ENCODE measurements at places on chromosomes 1 and 21. TPM values are rescaled to one million over a fixed set of nuclear protein-coding genes. Genes with fewer than 3 reads are reported as not detected.

DNA sequence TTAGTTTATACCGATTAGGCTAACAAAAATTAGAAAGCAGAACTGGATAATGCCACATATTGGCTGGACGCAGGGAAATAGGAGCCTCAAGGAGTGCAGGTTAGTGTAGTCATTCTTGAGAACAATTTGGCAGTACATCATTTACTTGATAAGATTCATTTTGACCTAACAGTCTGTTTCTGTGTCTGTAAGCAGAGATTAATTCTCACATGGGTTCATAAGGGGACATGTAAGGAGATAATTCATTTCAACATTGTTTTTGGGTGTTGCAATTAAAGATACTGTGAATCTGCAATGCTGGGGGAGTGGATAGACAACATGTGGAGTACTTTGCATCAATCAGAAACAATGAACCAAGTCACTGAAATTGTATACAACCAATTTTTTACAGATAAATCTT lies 32.0 kb downstream of the AGO3 start:
- H3K27ac ChIP-seq = no peak overlapping the region
- no peaks in the 10 kb centered on the region for H3K27me3 ChIP-seq
- no peak overlapping the region for H3K4me3 ChIP-seq
- no peak for DNase-seq

GRCh38 chr1:172671591-172671990 lies 12.7 kb downstream of the FASLG start:
- DNase-seq = no peak
- H3K27ac ChIP-seq = no peak overlapping the region
- H3K4me3 ChIP-seq = no peak overlapping the region

IFI44L gene
- 2.1 TPM for total RNA-seq

TNFAIP8L2 gene
- 8.7 TPM for total RNA-seq

- DNase-seq = no peak
- H3K36me3 ChIP-seq = peaks cover 7% of the 10 kb centered on the region
- H3K4me3 ChIP-seq = no peak overlapping the region
- no peaks in the 10 kb centered on the region for H3K4me1 ChIP-seq
- H3K27ac ChIP-seq = no peak overlapping the region
- H3K27me3 ChIP-seq = no peaks in the 10 kb centered on the region
Observed at GRCh38 chr1:167373986-167374385, 144.3 kb downstream of the CD247 start.

- H3K4me3 ChIP-seq = no peak overlapping the region
- H3K27ac ChIP-seq = no peak overlapping the region
- DNase-seq = no peak
- no peaks in the 10 kb centered on the region for H3K27me3 ChIP-seq
- H3K36me3 ChIP-seq = peaks cover 2% of the 10 kb centered on the region
- H3K4me1 ChIP-seq = no peaks in the 10 kb centered on the region
Observed at GRCh38 chr1:8554956-8555534, 237.1 kb downstream of the SLC45A1 start.

MAP3K21 gene
- 7.3 TPM for total RNA-seq

GRCh38 chr1:57848406-57848805 lies 424.5 kb upstream of the DAB1 start:
- H3K4me1 ChIP-seq = no peaks in the 10 kb centered on the region
- no peak overlapping the region for H3K4me3 ChIP-seq
- DNase-seq = no peak
- no peak overlapping the region for H3K27ac ChIP-seq

DNA sequence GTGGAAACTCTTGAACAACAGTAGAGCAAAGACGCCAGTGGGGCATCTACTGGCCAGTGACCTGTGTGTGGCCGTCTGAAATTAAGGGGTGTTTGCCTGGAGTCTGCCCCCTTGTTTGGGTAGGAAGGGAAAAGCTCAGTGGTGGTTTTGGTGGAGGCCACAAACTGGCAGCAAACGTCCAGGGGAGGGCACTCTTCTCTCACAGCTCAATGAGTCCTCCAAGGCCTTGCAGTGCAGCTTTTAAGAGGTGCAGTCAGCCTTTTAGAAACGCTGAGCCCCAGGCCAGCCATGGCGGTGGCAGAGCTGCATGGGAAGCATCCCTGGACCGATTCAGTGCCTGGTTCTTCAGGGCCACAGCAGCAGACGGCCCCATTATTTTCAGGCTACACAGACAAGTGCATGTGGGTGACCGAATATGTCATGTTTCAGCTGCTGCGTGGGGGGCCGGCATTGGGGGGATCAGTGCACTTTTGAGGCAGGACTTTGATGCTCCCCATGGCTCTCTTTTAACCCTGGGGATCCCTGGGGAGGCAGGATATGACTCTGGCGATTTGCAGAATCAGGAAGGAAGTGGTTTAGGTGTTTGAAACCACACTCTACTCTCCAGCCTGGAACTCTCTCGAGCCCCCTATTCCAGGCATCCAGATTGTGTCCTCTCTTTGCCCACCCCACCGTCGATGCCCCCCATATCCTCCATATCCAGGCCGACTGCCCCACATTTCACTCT lies 414.0 kb downstream of the PRDM2 start:
- no peak overlapping the region for H3K4me3 ChIP-seq
- DNase-seq = no peak
- H3K36me3 ChIP-seq = no peaks in the 10 kb centered on the region
- no peaks in the 10 kb centered on the region for H3K27me3 ChIP-seq

DNA sequence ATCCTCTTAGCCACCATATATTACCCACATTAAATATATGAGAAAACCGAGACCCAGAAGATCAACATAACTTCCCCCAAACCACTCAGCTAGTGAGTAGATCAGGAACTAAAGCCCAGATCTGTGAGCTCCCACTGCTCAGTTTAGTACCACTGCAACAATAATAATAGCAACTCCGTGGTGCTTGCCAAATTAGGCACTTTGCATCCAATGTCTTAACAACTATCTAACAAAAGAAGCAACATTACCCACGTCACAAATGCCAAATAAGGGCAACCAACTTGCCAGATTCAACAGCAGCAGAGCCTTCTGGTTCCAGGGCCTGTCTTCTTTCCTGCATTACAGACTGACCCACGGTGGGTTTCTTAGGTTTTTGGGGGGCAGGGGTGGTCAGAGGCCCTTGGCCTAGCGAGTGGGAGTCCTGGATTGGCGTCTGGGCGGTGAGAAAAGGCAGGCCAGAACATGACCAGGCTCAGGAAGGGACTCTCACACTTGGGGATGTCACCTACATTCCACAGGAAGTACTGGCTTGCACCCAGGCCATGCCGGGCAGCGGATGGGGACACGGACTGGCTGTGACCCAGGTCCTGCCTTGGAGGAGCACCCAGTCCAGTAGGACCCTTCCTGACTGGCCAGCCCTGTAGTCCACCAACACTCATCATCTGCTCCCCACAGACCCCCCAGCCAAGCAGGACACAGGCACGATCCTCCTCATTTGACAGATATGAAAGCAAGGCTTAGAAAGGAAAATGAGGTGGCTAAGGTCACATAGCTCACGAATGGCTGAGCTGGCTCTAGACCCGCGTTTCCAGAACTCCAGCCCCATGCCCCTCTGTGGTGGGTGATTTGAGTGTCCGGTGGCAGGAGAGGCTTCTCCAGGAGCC lies 4.6 kb downstream of the HCRTR1 start:
- H3K27me3 ChIP-seq = peaks cover 7% of the 10 kb centered on the region
- H3K27ac ChIP-seq = no peak overlapping the region
- DNase-seq = no peak
- no peak overlapping the region for H3K4me3 ChIP-seq
- H3K36me3 ChIP-seq = no peaks in the 10 kb centered on the region
- H3K4me1 ChIP-seq = peaks cover 5% of the 10 kb centered on the region

GRCh38 chr1:116871779-116872146 lies 38.0 kb upstream of the PTGFRN start:
- no peak for DNase-seq
- peaks cover 3% of the 10 kb centered on the region for H3K27me3 ChIP-seq
- H3K4me3 ChIP-seq = no peak overlapping the region
- no peaks in the 10 kb centered on the region for H3K36me3 ChIP-seq
- H3K4me1 ChIP-seq = no peaks in the 10 kb centered on the region

NCMAP gene
- total RNA-seq = 4.8 TPM

LDLRAD2 gene
- total RNA-seq = 0.23 TPM

Data from liver (tissue), 10 donors.